ENCODE measurements at places on chromosomes 4 and X. TPM values are rescaled to one million over a fixed set of nuclear protein-coding genes. Genes with fewer than 3 reads are reported as not detected.

Gene BANK1
- not detected for total RNA-seq

GRCh38 chr4:139282065-139282720 lies 2.2 kb upstream of the MGARP start:
- H3K4me3 ChIP-seq: no peak overlapping the region
- DNase-seq: no peak
- H3K36me3 ChIP-seq: no peaks in the 10 kb centered on the region

DNA sequence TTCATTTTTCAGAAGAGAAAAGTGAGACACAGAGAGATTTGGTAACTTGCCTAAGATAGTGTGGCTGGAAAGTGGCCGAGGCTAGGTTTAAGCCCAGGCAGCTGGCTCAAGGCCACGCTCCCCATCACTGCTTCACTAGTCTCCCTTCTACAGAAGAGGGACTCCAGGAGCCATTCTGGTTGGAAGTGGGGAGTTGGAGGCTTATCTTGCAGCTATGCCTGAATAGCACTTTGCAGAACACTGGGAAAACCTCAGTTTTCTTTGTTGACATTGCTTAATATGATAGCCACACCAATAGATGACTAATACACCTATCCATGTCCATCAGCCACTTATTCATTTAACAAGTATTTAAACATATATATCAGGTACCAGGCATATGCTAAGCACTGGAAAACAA lies 18.5 kb downstream of the LRRC66 start:
- H3K27ac ChIP-seq: no peak overlapping the region
- H3K4me3 ChIP-seq: no peak overlapping the region
- no peaks in the 10 kb centered on the region for H3K36me3 ChIP-seq
- H3K4me1 ChIP-seq: no peaks in the 10 kb centered on the region

DNA sequence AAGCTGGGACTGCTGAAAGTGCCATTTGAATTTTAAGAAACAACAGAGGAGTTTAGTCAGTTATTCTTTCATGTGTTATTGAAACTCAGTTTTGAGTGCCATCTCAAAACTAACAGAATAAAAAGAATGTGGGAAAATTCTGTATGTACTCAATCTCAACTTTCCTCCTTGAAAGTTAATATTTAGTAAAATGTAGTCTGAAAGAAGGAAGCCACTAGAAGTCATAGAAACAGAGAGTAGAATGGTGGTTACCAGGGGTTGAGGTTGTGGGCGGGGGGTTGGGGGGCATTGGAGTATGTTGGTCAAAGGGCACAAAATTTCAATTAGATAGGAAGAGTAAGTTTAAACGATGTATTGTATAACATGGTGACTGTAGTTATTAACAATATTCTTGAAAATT lies 628.3 kb upstream of the MAGEB2 start:
- H3K27ac ChIP-seq: no peak overlapping the region
- H3K27me3 ChIP-seq: no peaks in the 10 kb centered on the region
- no peaks in the 10 kb centered on the region for H3K36me3 ChIP-seq
- no peaks in the 10 kb centered on the region for H3K4me1 ChIP-seq
- H3K4me3 ChIP-seq: no peak overlapping the region
- DNase-seq: no peak

Gene LAP3
- 61.1 TPM for total RNA-seq

Gene POU4F2
- total RNA-seq: not detected

- no peaks in the 10 kb centered on the region for H3K4me1 ChIP-seq
- no peak for DNase-seq
- H3K4me3 ChIP-seq: no peak overlapping the region
- no peaks in the 10 kb centered on the region for H3K36me3 ChIP-seq
- H3K27me3 ChIP-seq: no peaks in the 10 kb centered on the region
These were observed 956.2 kb upstream of the DIAPH2 start for GRCh38 chrX:95728446-95728845.

Gene CC2D2A
- total RNA-seq: 3.9 TPM

DNA sequence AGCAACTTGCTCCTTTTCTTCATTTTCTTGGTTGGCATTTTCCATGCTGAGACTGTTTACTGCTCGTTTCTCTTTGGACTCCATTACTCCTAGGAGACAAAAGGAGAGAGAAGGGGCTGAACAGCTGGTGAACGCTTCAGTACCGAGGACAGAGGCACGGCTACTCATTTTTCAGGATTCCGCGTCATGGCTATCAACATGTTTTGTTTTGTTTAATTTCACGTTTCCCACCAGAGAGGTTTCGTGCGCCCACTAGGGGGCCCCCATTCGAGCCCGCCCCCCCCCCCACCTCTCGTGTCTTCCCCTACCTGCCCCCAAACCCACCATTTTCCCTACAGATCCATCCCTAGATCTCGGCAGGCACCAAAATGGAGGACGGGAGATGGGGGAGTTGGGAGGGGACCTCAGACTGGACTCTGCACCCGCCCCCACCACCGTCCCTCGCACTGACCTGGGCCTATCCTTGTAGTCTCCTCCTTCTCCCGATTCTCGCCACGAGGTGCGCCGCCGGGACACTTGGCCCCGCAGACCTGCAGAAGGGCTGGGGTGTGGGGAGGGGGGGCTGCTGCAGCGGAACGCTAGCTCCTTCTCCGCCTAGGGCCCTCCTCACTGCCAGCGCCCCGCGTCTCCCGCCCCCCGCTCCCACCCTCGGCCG lies 653 bp downstream of the BEX1 start:
- H3K27me3 ChIP-seq: no peaks in the 10 kb centered on the region
- H3K4me3 ChIP-seq: no peak overlapping the region

- H3K4me1 ChIP-seq: no peaks in the 10 kb centered on the region
- no peaks in the 10 kb centered on the region for H3K36me3 ChIP-seq
- no peak overlapping the region for H3K4me3 ChIP-seq
- DNase-seq: no peak
- H3K27me3 ChIP-seq: peaks cover 3% of the 10 kb centered on the region
These were observed 99.1 kb downstream of the TRAPPC11 start for GRCh38 chr4:183758061-183758757.

GRCh38 chr4:111605111-111605510 lies 540.1 kb upstream of the FAM241A start:
- H3K36me3 ChIP-seq: no peaks in the 10 kb centered on the region
- no peak for DNase-seq
- H3K4me3 ChIP-seq: no peak overlapping the region
- H3K27ac ChIP-seq: no peak overlapping the region
- H3K27me3 ChIP-seq: no peaks in the 10 kb centered on the region

Gene TSC22D3
- total RNA-seq: 20.0 TPM

DNA sequence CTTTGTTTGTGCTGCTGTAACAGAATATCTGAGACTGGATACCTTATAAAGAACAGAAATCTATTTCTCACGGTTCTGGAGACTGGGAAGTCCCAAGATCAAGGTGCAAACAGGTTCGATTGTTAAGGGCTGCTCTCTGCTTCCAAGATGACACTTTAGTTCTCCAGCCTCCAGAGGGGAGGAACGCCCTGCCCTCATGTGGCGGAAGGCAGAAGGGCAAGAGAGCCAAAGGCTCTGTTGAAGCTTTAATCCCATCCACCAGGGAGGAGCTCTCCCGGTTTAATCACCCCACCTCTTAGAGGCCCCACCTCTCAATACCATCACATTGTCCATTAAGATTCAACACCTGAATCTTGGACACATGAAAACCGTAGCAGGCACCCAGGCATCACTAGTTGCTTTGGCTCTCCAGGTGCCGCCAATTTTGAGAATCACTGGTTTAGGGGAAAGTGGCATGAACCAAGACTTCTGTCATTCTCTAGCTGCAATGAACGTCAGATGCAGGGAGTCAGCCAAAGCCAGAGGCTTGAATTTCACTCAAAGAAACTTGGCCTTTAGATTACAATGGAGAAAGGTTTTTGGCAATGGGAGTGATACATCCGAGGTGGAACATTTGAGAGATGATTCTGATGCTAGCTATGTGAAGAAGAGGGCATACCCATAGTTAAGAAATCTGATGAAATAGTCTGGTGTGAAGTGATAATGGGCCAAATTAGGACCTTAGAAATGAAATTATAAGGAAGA lies 15.7 kb downstream of the FHL1 start:
- DNase-seq: peak; percentile 54
- H3K4me3 ChIP-seq: no peak overlapping the region
- H3K36me3 ChIP-seq: no peaks in the 10 kb centered on the region
- H3K4me1 ChIP-seq: peaks cover 22% of the 10 kb centered on the region
- H3K27ac ChIP-seq: 0 out of 2 replicates have a peak overlapping the region, but pooled peaks have one; percentile 17

Gene NDST3
- total RNA-seq: 0.58 TPM

DNA sequence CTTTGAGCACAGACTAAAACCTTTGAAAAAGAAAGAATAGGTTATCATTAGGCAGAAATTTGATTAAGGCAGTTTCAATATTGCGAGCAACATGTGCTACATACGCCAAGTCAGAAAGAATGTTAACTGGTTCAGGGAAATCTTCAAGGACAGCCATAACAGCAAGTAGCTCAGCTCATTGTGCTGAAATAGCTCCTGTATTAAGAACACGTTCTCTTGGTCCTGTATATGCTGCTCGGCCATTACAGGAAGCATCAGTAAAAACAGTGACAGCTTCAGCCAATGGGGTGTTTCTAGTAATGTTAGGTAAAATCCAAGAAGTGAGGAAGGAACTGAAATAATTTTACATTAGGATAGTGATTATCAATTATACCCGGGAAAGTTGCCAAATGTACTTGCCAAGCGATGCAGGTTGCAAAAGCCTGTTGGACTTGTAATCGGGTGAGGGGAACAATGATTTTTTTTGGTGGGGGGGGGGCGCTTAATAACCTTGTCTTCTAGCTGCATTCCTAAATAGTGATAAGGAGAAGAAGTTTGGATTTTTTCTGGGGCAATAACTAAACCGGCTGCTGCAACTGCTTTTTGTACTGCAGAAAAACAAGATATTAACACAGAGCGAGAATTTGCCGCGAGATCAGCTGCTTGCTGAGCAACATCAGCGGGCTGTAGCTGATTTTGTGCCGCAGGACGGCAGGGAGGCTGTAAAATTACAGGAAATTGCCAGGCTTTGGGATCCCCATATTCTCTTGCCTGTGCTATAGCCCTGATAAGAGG lies 49.4 kb upstream of the RASSF6 start:
- H3K4me1 ChIP-seq: peaks cover 11% of the 10 kb centered on the region
- H3K4me3 ChIP-seq: no peak overlapping the region
- DNase-seq: no peak
- no peak overlapping the region for H3K27ac ChIP-seq
- no peaks in the 10 kb centered on the region for H3K36me3 ChIP-seq

Gene GATA1
- total RNA-seq: not detected

DNA sequence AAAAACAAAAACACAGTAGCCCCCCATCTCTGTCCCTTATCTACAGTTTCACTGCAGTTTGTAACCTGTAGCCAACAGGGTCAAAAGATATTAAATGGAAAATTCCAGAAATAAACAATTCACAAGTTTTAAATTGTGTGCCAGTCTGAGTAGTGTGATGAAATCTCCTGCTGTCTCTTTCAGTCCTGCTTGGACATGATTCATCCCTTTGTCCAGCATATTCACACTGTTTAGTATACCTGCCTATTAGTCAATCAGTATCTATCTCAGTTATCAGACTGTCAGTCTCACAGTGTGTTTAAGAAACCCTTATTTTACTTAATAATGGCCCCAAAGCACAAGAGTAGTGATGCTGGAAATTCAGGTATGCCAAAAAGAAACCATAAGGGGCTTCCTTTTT lies 21.9 kb downstream of the CNOT6L start:
- H3K36me3 ChIP-seq: no peaks in the 10 kb centered on the region
- no peak overlapping the region for H3K27ac ChIP-seq
- peaks cover 7% of the 10 kb centered on the region for H3K4me1 ChIP-seq
- DNase-seq: no peak
- no peak overlapping the region for H3K4me3 ChIP-seq
- no peaks in the 10 kb centered on the region for H3K27me3 ChIP-seq

Measured in SJSA1 (cell line).